ENCODE measurements at places on chromosomes 7 and 10. TPM values are rescaled to one million over a fixed set of nuclear protein-coding genes. Genes with fewer than 3 reads are reported as not detected.

Gene MAGI2
- not detected for total RNA-seq

Gene HABP2
- total RNA-seq = not detected

Gene TMEM184A
- not detected for total RNA-seq

- no peak for DNase-seq
Observed at GRCh38 chr10:123379156-123379555, 225.0 kb downstream of the BUB3 start.

GRCh38 chr10:7102084-7102483, 308.8 kb downstream of the SFMBT2 start:
- no peak for DNase-seq

DNA sequence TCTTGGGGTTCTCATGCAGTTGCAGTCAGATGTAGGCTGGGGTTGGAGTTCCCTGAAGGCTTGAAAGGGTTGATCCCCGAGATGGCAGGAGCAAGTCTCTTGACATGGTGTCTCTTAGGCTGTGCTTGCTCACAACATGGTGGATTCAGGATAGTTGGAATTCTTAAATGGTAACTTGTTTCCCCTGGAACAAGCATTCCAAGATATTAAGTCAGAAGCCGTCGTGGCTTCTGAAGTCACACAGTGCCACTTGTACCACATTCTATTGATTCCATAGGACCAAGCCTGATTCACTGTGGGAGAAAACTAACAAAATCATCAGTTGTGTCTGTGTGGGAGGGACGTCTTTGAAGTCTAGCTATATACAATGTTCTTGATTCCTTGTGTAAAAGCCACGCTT, 3.5 kb upstream of the SLC35B4 start:
- no peak for DNase-seq

DNA sequence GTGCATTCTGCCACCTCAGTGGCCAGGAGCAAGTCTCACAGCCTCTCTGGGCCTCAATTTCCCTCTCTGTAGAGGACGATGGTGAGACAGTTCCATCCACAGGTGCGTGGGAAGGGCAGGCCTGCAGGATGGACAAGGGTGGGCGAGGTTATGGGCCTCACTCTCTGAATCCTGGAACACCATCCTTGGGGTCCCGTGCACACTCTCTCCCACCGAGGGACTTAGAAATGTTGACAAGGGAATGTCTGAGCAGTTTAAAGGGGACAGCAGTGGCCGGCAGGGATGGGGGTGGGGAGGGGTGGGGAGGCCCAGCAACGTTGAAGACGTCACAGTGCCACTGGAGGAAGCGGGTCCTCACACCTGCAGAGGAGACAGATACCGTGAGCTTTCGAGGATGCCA, 111.5 kb downstream of the FOXL3 start:
- no peak for DNase-seq

DNA sequence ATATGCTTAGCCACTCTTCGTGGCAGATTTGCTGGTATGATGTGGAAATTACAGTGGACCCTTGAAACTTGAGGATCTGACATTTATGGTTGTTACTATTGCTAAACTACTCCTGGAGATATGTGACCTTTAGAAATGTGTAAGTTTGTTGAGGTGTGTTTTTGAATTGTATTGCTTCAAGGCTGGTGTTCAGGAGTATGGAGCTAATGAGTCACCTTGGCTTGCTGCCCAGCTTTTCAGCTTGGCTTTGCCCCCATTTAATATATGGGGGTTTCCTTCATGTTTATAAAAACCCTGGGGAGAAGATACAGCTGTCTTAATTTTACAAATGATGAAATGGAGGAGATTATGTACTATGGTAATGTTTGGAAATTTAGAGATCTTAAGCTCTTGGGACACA, 11.6 kb downstream of the HBP1 start:
- peak; percentile 72 for DNase-seq

GRCh38 chr10:35895331-35895730, 253.2 kb upstream of the FZD8 start:
- DNase-seq = no peak

All from CD8-positive, alpha-beta T cell (primary cell).